ENCODE measurements at places on chromosomes 4 and X.

GRCh38 chrX:109890910-109891502 is 111.9 kb upstream of the TMEM164 start:
- peak; percentile 26 for DNase-seq

- DNase-seq: no peak
These were observed 16.5 kb downstream of the PPP1R3F start for GRCh38 chrX:49286136-49286535.

DNA sequence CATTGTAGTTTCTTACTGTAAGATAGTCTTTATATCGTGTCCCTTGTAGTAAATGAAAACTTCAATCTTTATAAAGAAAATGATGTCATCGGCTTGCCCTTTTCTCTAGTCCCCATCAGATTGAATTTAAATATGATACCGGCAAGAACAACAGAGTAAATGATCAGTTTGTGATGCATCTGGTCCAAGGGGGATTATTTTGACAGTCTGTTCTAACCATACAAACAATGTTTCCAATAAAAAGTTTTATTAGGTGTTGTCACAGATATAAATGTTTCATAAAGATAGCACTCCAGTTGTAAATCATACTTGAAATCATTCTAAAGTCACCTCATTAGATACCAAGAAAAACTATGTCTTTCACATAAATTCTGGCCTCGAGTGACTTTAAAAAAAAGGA is 72.3 kb downstream of the SLC9A6 start:
- no peak for DNase-seq

DNA sequence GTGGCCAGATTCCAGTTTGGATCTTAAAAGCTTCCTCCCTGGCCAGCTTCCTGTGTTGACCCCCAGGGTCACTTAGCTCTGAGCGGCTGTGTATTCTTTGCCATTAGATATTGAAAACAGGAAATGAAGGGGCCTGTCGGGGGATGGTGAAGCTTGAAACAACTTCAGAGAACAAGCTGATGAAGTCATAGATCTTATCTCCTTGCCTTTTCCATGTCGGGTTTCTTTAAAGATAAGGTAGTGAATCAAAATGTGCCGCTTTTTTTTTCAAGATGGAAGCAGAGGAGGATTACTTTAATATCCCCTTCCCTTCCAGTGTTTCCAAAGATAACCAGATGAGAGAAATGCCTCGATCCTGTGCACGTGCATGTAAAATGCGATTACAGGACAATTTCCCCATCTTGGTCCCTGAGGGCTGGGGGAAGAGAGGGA is 508.5 kb downstream of the MID1IP1 start:
- DNase-seq: no peak

DNA sequence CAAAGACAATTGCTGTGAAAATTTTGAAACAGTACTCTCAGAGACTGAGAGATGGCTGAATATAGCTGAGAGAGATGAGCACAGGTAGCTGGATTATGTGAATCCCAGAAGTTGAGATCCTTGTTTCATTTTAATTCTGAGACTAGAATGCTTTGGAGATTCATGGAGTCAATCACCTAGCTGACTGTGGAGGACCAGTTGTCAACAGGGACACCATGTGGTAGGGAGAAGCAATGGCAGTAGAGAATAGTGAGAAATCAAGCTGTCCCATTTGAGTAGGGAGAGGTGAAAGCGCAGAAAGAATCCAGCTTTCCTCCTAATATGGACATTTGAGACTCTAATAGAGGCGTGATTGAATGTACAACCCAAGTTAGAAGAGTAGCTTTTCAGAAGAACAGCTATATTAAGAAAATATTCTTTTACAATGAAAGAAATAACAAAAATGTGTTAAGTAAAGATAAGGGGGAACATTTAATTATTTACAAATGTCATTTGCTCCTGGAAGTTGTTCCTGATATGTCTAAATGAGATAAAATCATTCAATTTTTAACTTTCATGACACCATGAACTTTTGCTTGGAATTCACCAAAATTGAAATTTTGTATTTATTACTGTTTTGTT is 30.3 kb upstream of the GLRB start:
- DNase-seq: peak; percentile 67

DNA sequence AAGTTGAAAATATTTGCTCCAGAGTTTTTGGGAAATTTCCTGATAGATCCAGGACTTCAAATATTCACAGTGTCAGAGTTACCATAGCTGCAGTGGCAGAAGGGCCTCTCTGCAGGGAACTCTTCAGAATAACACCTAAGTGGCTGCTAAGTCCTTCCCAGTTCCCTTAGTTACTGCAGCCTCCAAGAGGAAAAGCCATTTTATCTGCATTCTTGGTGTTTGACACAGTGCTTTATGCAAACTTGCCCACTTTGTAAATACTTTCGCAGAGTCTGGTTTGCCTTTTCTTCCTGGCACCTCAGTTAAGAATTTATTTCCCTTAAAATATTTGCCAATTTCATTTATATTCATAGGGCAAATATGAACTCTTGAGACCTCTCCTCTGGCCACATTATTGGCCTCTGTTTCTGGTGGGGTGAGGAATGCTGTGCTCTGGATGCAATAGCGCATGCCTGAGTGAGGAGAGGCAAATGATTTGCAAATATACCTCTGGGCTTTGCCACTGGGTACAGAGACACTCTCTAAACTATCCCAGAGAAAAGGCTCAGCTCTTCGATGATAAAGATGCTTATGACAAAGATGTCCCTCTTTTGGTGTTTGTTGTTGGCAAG is 566.3 kb upstream of the NR3C2 start:
- DNase-seq: no peak

GRCh38 chr4:3369781-3370674 is 71.7 kb upstream of the HGFAC start:
- peak; percentile 68 for DNase-seq

- DNase-seq: no peak
These were observed 81.8 kb upstream of the TRPC5 start for GRCh38 chrX:112164420-112164819.

DNA sequence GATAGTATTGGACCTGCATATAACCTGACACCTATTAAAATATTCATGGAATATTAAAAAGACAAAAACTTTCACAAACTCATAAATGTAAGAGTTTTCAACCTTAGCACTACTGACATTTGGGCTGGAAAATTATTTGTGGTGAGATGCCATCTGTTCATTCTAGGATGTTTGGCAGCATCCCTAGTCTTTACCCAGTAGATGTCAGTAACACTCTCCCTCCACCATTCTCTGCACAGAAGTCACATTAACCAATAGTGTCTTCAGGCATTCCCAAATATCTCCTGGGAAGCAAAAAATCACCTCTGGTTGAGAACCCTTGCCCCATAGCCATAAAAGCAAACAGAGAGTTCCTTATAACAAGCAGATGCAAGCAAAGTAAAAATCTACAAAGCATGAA is 41.4 kb upstream of the NDST4 start:
- DNase-seq: no peak

DNA sequence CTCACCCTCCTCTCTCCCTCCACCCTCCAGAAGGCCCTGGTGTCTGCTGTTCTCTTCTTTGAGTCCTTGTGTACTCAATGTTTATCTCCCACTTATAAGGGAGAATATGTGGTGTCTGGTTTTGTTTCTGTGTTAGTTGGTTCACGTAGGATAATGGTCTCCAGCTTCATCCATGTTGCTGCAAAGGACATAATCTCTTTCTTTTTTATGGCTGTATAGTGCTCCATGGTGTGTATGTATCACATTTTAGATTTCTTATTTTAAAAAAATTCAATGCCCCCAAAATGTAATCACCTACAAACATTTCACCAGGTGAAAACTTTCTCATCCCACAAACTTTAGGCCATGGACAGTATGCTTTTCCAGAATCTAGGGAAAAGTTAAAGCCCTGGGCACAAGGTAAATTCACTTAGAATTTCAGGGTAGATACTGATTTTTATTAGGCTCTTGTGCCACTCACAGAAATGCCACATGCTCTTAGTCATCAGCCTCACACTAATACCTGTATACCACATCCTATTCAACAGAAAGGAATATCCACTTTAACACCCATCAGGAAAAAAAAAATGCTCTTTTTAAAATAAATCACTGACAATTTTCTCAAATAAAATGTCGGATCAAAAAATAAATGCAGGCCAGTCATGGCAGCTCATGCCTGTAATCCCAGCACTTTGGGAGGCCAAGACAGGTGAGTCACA is 104.8 kb upstream of the ENPP6 start:
- no peak for DNase-seq

DNA sequence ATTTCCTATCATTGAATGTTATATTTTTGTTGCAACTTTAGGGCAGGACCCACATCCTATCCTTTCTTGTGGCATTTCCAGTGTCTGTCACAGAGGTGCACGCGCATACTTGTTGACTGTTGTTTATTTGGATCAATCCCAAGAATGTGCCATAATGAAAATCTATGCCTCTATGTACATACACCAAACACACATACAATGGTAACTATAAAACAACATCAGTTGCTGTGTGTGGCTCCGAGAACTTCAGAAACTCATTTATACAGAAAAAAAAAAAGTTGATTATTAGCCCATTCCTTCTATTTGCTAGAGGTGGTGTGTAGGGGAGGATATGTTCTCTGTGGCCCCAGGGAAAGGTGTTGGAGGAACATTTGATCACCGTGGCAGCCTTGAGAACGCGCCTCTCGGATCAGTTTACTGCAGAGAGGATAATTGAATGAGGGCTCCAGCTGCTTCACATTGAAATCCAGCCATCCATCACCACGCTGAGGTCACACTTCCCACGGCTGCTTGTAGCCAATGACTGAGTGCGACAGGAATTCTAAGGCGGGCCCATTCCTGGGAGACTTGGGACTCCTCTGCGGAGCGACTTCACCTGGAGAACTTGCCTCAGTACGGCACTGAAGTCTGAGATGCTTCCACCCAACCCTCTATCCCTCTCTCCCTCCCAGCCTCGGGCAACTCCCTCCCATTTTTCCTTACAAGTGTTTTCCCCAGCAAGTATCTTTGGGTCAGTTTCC is 19.5 kb downstream of the SMPX start:
- no peak for DNase-seq

DNA sequence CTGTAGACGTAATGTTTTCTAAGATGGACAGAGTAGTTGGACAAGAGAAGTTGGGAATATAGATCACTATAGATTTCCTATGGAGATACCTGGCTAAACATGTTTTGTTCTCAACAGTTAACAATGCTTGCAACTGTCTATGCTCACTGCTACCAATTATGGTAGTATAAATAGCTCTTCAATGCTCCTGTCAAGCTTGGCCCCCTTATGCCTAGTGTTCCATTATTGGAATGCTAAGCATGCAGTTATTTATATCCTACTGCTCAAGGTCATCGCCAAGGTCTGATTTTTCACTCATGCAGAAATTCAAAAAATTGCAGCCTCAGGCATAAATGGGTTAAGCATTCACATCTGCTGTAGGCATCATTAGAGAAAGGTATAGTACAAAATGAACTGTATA is 519.0 kb downstream of the IL15 start:
- DNase-seq: no peak

DNA sequence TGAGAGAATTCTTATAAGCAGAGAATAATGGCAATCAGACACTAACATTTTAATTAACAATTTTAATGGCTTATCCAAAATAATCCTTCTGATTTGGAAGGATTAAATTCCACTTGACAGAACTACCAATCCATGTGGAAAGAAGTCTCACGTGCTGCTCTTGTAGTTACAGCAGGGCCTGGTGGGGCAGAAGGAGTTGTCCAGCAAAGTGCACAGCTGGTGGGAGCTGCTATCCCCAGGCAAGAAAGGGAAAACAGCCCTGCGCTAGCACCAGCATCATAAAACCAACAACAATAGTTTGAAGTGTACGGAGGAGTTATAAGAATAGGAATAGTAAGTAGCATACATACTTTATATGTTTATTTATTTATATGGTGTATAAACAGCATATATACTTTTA is 127.4 kb upstream of the TRIM2 start:
- DNase-seq: no peak

DNA sequence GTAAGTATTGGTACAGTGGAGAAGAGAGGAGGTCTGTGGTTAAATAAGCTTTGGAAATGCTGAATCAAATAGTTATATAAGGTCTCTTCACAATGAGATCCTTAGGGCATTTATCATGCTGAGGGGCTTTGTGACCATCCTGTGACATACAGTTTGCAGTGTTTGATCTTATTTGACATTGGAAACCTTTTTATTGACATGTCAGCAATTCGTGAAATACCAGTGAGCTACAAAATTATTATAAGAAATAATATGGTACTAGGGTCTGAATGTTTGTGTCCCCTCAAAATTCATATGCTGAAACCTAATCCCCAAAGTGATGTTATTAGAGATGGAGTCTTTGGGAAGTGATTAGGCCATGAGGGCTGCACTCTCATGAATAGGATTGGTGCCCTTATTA is 98.4 kb downstream of the MID1IP1 start:
- no peak for DNase-seq

- DNase-seq: no peak
These were observed 383.7 kb downstream of the NAF1 start for GRCh38 chr4:162782778-162783525.

- no peak for DNase-seq
These were observed 65.6 kb downstream of the MRPL1 start for GRCh38 chr4:77927991-77928925.

DNA sequence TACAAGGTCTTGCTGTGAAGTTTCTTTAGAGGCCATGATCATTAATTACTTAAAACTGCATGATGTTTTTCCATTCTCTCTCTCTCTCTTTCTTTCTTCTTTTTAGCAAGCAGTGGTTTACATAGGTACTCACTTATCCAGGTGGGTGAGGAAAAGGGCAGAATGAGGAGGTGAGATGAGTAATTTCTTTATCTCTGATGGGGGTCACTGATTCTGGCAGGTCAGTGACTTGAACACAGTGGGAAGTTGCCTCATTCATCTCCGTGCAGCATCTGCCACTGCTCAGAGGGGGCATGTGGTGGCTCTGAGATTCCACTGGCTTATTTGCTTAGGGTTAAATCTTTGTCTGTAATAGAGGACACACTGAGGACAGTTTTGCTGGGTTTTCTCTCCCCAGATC is 62.6 kb downstream of the FAM114A1 start:
- DNase-seq: no peak

GRCh38 chr4:40484346-40485090 is 145.1 kb downstream of the RBM47 start:
- DNase-seq: no peak

- peak; percentile 87 for DNase-seq
These were observed 87.0 kb downstream of the RNF150 start for GRCh38 chr4:141046255-141046654.

Measured in stromal cell of bone marrow (primary cell).